ENCODE measurements at places on chromosomes 7 and 10.

GRCh38 chr10:35058134-35058533, 32.0 kb downstream of the CUL2 start:
- no peak for DNase-seq

- DNase-seq, result no peak
Observed at GRCh38 chr10:77582710-77583115, 54.9 kb downstream of the KCNMA1 start.

- no peak for DNase-seq
Observed at GRCh38 chr7:65979583-65980477, 2.2 kb downstream of the GUSB start.

DNA sequence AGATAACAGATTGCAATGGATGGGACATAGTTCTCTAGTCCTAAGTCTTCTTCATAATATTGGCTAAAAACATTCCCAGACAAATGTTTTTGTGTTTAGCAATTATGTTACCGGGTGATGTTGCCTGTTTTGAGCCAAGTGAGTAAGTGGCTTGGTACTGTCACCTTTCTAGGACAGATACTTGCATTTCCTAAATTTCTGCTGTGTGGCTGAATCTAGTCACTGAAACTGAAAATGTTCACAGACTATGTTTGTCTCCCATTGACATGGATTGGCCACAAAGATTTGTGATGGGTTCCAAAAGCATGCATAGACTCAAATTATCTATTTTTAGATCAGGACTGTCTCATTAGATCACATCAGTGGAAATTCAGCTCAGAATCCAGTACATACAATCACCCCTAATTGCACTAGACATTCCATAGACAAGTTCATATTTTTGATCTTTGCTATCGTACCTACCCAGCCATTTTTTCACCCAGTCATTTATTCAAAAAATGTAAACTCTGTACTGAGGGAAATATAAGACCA, 1222.1 kb upstream of the AUTS2 start:
- no peak for DNase-seq

DNA sequence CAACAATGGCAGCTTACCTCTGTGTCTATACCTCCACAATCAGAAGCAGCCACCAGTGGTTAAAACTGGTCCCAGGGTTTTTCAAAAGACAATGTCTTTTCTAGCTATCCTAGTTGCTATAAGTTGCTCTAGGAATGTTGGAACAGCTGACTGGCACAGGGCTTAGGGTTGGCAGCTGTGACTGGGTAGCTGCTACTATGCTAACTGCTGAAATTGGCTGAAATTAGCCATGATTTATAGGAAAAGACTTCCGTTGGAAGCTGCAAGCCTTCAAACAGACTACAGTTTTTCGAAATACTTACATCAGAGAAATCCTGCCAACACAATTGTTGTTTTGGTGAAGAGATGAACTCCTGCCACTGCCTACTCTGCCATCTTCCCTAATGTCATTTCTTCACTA, 102.3 kb downstream of the MKX start:
- no peak for DNase-seq

- DNase-seq, result no peak
Observed at GRCh38 chr10:63313066-63313717, 152.6 kb downstream of the JMJD1C start.

DNA sequence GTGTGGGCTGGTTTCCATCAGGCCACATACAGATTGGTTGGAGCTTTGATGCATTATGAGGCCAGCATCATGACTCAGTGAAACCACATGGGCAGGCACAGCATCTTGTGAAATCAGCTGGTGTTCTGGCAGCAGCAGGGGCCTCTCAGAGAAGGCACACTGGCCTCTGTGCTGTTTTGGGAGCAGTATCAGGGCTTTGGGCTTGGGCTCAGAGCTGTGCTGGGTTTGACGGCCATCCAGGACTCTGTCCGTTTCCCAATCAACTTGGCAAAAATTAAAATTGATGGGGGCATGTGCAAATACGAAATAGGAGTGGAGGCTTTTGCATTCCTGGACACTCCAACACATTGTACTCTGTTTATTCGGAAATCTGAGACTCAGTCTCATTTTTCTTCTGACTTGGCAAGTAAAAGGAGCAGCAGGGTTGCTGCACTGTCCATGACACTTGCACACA, 190.9 kb downstream of the BMPER start:
- DNase-seq, result peak; percentile 30

DNA sequence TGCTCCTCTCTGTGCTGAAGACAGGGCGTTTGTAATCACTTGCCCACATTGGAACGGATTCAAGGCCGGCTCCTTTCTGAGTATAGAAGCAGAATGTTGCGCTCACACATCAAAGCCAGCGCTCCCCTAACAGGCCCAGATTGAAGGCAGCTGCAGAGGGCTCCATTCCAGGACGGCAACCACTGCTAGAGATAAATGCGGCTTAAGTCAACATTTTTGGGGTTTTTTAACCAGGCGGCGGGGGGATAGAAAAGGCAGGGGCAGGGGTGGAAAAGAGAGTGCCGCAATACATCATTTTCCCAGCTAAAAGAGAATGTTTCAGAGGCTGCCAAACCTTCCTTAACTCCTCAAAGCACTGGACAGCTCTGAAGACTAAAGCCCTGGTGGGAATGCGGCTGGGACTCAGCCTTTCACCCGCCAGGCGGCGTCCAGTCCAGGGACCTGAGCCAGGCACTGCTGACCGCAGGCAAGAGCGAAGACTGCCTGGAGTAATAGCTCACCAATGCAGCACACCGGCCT, 189.6 kb downstream of the TNS3 start:
- no peak for DNase-seq

DNA sequence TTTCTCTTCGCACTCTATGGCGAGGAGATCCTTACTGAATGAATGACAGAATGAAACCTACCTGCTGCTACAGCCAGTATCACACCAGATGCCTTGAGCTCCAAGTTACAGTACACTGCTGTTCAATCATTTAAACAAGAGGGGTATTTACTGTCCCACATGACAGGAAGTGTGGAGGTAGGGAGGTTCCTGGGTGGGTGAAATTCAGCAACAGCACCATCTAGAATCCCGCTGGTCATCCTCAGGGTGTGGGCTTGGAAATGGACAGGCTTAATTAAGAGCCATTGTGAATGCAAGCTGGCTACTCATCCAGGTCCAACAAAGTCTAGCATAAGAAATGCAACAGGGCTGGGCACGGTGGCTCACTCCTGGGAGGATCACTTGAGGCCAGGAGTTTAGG, 14.7 kb downstream of the CYTH3 start:
- no peak for DNase-seq

DNA sequence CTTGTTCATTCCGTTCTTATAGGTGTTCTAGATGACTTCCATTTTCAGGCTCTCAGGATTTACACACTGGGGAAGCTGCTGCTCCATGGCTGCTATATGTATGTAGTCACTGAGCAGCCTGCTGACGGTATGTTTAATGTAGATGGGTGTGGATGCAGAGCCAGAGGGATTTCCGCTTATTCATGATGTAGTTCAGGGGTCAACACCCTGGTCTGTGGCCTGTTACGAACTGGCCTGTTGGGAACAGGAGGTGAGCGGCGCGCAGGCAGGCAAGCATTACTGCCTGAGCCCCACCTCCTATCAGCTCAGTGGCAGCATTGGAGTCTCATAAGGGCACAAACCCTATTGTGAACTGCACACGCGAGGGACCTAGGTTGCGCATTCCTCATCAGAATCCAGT, 33.9 kb downstream of the DNAJB6 start:
- DNase-seq, result no peak

DNA sequence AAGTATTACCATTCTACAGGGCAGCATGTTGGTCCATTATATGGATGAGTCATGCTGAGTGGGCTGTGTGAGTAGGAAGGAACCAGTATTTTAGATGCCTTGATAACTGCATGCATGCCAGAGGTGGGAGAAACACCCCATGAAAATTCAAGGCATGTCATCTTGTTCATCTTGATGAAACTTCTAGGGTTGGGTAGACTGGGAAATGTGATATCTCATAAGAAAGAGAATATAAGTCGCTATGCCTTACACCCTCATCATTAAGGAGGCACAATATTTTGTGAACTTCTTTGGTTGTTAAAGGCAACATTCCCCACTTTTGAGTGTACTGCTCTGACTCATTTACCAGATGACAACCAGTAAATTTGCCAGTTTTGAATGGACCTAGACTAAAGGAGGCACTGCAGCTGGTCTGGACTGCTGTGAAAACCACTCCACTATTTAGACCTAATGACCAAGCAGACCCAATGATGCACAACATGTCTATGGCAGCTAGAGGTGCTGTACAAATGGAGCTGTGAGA, 48.0 kb downstream of the ZNF365 start:
- no peak for DNase-seq

DNA sequence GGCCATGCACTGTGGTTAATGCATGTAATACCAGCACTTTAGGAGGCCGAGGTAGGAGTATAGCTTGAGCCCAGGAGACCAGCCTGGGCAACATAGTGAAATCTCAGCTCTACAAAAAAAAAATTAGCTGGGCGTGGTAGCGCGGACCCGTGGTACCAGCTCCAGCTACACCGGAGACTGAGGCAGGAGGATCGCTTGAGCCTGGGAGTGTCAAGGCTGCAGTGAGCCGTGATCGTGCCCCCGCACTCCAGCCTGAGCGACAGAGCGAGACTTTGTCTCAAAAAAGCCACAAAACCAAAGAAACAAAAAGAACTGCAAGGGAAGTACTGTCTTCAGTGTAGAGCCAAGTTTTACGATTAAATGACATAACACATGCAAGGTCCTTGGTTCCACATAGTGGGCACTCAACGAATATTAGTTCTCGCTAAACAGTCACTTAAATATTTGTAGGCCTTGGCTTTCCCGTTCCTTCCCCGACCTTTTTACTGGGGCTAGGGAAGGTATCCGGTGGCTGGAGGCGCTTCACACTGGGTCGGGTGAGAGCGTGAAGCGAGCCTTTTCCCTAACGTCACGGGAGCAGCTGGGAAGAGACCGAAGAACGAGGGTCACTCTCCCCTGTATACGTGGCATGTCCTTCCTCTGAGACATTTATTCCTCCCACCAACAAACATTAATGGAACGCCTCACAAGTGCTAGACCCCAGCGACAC, 993 bp upstream of the SND1 start:
- peak; percentile 9 for DNase-seq

DNA sequence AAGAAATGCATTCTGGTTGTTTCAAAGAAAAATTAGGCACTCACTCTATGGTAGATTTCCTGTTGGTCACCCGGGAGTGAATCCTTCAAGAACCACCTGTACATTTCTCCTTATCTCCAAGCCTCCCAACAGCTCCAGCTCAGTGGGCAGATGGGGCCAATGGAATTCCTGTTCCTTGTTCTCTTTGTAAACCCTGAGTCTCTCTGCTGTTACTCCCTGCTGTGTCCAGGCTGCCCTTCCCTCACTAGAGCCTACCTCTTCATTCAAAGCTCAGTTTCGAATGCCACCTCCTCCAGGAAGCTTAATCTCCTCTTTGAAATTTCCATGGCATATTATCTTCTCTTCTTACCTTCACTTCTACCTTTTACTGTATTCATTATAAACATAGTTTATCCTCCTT, 3.5 kb upstream of the BMPER start:
- no peak for DNase-seq

DNA sequence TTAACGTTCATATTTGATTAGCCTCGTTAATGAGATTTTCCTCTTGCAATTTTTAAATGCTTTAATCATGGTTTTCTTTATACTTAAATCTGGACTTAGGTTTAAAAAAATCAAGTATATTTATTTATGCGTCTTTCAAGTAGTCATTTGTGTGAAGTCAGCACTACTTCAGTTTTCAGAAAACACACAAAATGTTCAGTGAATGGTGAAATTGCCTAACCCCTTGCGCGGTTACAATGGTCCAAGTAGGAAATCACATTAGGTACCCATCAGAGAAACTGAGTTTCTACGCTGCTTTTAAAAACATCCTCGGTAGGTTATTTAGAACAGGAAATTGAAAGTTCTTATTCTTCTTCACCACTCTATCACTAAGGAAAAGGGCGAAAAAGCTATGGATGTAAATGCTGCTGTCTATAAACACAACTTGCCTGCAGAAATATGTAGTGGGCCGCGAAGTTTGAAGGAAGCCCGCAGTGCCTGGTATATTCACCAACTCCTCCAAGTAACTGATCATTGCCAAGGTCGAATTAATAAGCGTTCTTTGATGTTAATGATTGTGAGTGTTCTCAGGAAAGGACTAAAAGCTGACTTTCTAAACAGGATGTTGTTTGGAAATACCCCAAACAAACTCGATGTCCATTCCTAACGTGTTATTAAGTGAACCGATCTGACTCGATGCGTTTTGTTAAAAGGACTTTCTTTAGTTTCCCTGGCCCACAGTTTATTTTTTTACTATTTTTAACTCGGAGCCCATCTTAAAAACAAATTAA, 1.0 kb downstream of the SYPL1 start:
- DNase-seq, result no peak

DNA sequence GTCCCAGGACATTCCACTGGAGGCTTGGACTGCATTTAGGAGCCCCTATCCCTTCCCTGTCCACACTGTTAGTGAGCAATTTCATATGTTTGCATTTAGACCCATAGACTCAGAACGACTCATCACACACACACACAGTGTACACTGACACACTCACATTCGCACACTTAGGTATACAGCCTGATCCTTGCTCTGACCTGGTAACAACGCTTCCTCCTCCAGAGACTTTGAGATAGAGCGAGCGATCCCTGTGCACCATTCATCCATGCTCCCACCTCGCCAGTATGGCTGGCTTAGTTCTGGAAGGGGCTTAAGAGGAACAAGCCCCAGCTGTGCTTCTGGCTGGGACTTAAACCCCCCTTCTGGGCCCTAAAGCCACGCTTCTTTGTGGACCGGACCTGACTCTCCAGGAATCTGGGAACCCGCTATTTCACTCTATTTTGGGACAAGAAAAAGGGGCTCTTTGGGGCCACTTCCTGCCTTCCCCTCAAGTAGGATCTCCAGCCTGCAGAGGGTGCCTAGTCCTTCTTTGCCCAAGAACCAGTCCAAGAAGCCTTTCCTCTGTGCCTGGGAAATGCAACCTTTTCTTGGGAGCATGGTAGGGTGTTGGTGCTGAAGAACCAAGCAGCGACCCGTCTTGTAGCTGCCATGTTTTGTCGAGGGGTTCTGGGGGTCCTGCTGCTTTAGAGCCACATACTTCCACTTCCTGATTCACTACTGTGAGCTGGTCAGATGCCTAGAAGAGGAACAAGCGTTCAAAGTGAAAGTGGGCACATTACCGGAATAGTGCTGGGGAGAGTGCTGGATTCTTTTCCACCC, 1.1 kb upstream of the HOXA13 start:
- no peak for DNase-seq
